Astrocyte of the spinal cord (primary cell): ENCODE measurements at places on chromosomes 6 and 20.

DNA sequence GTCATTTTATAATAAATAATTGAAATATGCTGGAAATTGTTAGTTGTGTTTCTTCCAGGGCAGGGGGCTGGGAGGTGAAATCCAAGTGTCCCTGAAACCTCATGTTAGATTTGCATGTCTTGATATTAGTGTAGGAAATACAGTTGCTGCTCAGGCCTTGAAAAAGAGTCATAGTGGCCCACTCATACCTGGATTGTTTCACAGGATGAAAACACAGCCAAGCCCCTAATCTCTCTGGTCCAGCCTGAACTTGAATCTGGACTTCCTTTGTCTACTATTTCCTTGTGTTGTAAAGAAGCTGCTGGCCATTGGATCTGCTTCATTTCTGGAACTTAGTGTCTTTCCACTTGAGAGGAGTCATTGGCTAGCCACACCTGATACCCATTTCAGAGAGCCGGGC lies 108.8 kb upstream of the JARID2 start:
- no peak for DNase-seq

DNA sequence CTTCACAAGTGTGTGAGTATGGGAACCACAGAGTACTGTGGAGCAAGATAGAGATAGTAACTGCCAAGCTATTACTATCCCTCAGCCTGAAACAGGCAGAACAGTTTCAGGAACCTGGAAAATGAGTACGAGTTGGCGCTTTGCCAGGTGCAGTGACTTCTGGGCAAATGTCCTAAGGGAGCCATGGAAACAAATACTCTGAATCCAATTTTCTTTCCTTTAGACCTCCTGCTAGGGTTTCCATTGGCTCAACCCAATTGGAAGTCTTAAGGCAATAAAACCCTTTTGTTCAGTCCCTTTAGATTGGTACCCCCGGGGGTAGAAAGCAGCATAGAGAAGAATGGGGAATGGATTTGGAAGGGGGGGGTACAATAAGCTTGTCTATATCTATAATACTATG lies 205.0 kb upstream of the EPHA7 start:
- DNase-seq = no peak

GRCh38 chr6:11368760-11369159 lies 136.3 kb upstream of the NEDD9 start:
- peak; percentile 44 for DNase-seq

DNA sequence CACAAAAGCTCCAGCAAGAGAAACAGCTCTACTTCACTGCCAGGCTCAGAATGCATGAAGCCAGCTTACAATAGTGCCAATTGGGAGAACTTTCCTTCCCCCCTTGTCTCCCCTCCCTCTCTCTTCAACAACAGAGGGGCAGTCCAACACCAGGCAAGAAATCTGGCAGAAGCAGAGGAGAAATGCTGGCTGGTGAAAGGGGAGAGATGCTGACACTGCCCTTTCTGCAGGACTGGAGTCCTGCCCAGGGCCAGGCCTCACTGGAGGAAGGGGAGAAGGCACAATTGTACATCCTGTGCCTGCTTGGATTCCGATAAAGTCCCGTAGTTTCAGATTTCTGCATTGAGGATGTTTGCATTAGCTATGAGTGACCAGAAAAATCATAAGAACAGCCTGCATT lies 148.6 kb downstream of the LRRC1 start:
- DNase-seq = peak; percentile 5

DNA sequence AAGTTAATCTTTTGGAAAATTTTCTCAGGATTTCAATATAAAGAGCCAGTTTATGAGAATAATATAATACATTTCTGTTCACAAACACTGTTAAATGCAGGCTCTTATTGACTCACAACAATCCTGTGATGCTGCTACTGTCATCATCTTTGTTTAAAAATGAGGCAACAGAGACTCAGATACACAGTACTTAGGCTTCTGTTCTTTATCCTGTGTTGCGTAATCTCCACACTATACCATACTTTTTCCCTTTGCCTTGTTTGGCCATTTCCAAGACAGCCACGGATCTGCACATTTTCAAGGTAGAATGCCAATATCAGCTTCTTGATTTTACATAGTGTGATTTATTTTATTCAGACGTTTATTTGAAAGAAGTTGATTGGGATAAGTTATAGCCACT lies 699.0 kb upstream of the CITED2 start:
- DNase-seq = no peak
